ENCODE measurements at places on chromosomes 4 and X.

DNA sequence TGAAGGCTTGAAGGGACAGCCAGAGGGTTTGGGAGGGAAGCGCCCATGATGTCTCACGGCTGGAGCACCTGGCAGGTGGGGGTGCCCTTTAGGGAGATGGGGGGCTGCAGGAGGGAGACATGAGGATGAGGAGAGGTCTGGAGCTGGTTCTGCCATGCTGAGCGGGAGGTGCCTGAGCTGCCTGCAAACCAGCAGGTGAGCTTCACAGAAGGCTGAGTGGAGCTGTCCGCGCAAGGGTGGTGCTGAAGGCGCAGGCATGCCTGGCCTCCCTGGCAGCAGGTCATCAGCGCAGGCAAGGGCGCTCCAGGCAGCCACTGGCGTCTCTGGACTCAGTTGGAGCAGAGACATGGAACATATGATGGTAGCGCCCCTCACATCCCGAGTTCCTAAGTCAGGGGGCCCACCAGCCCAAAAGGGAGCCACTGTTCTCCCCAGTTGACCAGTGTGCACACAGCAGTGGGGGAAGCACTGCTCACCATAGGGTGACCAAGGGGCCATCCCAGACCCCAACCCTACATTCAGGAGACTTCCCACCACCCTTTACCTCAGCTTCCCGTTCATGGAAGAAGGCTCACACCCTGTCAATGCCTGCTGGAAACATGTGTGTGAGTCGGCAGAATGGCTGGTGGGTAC, 25.8 kb downstream of the ADRA2C start:
- no peak for DNase-seq

DNA sequence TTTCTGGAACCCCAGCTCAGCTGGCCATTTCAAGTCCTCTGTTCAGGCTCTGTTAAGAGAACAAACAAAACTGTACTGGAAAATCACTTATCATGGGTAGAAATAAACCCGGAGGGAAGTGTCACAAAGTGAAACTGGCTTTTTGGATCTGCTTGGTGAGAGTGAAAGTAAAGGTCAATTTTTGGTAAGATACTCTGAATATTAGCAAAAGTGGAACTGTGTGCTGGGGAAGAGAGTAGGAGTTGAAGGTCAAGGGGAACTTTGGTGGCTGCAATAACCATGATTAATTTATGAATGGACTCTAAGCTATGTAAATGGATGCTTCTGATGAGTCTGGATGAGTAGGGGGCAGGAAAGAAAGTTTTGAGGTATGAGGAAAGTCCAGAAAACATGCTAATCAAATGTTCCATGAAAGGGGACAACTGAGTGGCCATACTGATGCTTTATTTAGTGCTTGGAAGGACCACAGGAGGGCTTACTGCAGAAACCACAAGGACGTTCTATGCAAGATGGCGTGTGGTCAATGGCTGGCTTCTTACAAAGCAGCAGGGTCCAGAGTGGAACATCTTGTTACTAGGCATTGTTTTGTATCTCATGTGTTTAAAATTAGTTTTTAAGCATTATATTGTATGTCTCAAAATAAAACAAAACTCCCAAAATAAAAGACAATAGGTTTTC, 36.8 kb upstream of the TNIP3 start:
- no peak for DNase-seq

GRCh38 chr4:9703391-9703790, 78.0 kb upstream of the DRD5 start:
- DNase-seq, result peak; percentile 14

GRCh38 chr4:82785611-82786400, 12.8 kb downstream of the SCD5 start:
- no peak for DNase-seq

- DNase-seq, result no peak
Measured at GRCh38 chr4:78781924-78782323, 5.8 kb downstream of the BMP2K start.

GRCh38 chr4:16725252-16725651, 173.2 kb downstream of the LDB2 start:
- DNase-seq, result no peak

GRCh38 chrX:54045563-54046228, 1.4 kb upstream of the PHF8 start:
- DNase-seq, result no peak

GRCh38 chrX:74187211-74187610, 116.8 kb upstream of the ZCCHC13 start:
- DNase-seq, result no peak

DNA sequence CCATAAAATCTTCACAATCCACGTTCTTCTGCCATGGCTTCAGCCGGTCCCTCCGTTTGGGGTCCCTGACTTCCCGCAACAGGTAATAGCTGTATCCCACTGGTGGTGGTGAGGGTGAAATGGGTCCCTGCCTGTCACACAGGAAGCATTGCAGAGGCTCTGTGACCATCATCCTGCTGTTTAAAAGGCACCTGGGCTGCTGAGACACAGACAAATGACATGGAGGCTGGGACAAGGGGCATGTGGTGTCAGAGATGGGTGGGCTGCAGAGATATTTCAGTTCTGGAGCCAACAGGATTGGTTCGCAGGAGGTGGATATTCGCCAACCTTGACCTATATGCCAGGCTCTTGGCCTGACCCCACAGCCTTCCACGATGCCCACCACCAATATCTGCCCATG, 82.1 kb downstream of the JAKMIP1 start:
- DNase-seq, result no peak

DNA sequence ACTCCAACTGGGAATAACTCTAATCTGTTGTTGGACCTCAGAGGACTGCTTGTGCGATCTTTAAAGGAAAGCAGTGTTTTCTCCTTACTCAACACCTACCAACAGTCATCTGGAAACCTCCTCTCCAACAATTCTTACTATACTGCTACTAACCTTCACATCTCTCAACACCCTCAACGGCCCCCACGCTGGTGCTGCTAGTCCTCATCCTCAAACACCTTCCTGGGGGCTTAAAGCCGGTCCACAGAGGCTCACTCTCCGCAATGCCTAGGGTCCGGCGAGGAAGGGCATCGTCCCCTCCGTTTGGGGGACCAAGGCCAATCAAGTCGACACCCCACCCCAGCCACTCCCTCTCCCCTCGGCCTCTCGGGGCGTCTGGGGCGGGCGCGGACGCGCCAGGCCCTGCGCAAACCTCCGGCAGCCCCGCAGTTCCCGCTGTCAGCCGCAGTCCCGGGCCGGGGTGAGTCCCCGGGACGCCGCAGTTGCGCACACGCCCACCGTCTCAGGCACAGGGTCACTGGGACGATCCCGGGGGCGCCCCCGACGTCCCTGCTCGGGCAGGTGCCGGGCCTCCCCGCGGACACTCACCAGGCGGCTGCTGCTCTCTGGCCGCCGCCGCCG, 418 bp downstream of the TAB3 start:
- no peak for DNase-seq

DNA sequence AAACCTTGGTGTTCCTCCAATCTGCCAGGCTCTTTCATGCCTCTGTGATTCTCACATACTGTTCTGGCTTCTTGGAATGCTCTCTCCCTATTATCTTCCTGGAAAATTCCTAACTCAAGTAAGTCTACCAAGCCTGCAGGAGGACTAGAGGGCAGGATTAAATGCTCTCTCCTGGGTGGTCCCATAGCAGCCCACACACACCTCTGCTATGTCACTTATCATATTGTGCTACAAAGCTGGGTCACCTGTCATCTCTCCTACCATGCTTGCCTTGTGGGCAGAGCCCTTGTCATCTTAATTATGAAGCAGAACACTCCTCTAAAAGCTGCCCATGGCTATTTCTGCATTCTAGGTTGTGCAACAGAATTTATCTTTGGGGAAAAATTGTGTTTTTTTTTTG, 344.5 kb upstream of the NOCT start:
- DNase-seq, result no peak

- DNase-seq, result no peak
Measured at GRCh38 chr4:172777729-172778431, 390.7 kb upstream of the GALNT7 start.

GRCh38 chr4:165398570-165398969, 19.8 kb downstream of the CPE start:
- no peak for DNase-seq

DNA sequence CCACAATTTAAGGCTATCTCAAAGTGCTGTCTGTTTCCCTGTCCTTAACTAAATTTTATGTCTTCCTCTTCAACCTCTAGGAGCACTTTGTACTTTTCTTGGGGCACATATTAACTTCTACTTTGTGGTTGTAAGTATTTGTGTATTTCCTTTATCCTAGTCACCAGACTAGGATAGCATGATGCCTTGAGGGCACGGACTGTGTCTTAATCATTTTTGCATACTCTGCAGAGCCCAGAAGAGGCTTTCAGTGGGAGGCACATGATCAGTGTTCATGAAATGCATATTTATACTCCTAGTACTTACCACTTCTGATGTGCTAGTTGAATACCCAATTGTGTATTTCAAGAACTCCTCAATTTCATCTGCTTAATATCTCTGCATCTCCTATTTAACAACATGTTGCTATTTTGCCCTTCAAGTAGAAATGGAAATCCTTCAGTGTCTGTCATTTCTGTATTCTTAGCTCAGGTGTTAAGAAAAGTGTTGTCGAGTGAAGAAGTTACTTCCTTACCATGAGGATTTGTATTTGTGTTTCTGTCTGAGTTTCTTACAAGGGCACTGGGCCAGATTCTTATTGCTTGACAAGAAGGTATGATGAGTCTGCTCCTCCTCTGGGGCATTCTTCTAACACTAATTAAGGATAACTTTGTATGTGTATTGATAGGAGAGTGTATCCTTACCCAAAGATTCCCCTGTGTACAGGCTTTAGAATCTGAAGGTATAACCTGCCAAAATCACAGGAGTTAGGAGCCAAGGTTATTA, 28.3 kb upstream of the PGRMC2 start:
- no peak for DNase-seq

DNA sequence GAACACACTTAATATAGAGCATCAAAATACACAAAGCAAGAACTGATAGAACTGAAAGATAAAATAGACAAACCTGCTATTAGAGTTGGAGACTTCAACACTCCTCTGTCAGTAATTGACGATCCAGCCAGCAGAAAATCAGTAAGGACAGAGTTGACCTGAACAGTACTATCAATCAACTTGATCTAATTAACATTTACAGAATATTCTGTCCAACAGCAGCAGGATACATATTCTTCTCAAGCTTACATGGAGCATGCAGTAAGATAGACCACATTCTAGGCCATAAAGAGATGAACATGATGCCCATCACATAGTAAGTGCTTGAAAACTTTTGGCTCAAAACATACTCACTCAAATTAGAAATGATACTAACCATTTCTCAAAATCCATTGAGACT, 196.7 kb upstream of the KLF3 start:
- DNase-seq, result no peak
